ENCODE measurements at places on chromosomes 12 and 14.

GRCh38 chr12:67826946-67827720 lies 162.1 kb upstream of the IFNG-AS1 start:
- DNase-seq, result no peak

DNA sequence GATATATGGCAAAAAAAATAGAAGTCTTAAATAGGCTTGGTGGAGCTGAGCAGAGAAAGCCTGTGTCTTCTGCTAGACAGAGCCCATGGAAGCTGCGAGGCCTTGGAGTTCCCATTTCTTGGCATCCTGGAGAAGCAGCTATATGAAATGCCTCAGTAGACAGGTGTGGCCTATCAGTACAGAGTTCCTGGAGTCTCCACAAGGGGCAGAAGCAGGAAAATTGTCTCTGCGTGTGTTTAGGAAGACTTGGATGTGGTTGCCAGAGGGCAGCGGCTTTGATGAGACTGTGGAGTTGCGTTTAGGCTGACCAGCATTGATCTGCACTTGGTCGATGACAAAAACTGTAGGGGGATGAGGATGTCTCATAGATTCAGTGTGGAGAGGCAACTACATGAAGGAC lies 334.5 kb upstream of the SEL1L start:
- no peak for DNase-seq

DNA sequence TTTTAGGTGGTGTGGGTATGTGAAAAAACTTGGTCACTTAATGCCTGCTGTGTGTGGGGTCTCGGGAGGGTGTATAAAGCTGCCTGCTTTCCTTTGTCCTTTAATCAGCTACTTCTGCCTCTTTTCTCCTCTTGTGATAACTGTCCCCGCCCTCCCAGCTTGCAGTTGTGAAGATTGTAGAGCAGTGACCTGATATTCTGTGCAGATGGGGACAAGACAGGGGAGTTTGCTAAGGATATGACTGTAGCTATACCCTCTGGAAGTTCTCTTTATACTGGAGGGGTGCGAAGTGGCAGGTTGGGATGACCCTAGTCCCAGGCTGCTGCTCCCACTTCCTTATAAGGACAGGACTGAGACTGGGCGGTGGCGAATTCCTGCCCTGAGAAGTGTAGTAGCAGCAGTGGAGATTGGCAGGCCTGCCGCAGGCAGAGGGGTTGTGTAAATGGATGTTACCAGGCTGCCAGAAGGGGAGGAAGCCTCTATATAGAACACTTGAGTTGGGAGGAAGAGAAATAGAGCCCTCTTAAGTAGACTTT lies 835 bp downstream of the MYL6 start:
- no peak for DNase-seq

DNA sequence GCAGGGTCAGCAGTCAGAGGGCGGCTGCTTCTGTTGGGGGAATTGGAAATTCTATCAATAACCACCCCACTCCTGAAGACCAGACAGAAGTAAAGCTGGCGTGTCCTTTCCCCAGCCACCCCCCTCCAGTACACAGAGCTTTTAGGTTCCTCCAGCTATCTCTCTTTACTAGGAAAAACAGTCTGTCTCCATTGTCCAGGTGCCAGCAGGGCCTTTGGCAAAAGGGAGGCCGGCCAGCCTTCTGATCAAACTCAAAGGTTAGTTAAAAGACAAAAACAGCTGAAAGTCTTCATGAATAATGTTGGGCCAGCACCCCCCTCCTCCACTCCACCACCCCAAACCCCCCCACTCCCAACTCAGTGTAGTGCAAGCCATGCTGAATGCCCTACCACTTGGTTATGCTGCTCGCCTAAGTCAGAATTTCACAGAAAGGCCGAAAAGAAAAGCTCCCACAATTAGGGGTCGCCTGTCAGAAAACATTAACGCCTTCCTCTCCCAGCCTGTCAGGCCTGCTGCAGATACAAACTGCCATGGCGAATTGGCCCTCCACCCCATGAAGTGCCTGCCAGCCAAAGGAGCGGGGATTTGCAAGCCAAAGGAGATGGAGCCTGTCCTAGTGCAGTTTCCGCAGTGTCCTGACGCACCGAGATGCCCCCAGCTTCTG lies 8.9 kb downstream of the ASCL1 start:
- DNase-seq, result no peak

DNA sequence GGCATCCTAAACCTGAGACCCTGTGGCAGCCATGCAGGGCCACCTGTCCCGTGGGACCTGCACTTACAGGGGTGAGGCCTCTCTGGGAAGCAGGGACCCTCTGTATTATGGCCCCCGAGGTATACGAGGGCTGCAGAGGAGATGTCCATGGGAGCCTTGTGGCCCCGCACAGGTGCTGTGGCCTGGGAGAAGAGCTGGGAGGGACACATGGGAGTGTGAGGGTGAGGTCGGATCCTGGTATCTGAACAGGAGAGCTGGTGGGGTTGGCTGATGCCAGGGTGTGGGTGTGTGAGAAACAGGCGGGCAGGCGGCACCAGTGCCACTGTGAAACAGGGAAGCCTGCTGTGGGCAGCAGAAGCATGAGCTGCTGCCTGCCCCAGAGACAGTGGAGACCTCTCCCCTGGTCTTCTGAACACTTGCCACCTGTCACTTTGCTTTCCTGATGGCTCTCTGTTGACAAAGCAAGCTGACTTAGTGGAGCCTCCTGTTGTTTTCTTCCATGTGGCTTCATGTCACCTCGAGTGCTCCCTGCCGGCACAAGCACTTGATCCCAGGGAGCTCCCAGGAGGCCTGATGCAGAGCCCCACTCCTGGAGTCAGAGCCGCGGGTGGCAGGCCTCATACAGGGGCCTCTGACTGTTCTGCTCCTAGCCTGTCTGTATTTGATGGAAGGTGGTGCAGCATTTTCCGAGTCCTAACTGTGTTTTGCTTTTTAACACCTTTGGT lies 19.8 kb upstream of the AMN start:
- DNase-seq, result no peak

GRCh38 chr12:132342251-132343227 lies 13.2 kb upstream of the GALNT9 start:
- no peak for DNase-seq

DNA sequence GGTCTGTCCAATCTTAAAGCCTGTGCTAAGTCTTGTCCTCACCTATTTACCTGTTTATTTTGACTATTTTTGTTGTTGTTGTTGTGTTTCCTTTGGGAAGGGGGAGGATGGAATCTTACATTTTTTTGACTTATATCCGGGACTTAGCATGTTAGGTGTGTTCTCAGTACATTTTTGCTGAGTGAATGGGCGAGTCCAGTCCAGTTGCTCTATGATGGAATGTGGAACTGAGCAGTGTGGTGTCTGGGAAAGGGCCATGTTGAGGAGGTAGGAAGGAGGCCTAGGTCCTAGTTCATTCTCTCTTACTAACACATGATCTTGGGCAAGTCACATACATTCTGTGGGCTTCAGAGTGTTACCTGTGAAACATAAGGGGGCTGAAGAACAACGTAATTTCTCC lies 80.9 kb upstream of the SLC38A2 start:
- DNase-seq, result no peak

DNA sequence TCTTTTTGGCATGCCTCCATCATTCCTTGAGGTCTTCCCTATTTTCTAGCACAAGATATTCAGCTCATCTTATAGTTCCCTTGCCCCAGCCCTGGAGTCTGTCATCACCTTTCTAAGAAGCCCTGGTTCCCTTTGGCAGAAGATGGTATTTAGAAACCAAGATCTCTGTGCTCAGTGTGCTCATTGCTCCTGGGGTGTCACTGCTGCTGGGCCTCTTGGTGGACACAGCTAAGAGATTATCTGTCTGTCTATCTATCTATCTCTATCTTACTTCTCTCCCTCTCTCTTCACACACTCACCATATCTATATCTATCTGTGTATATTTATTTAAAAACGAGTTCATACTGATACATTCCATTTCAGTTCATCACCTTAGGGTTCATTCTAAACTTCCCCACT lies 67.2 kb downstream of the DAO start:
- DNase-seq, result no peak

DNA sequence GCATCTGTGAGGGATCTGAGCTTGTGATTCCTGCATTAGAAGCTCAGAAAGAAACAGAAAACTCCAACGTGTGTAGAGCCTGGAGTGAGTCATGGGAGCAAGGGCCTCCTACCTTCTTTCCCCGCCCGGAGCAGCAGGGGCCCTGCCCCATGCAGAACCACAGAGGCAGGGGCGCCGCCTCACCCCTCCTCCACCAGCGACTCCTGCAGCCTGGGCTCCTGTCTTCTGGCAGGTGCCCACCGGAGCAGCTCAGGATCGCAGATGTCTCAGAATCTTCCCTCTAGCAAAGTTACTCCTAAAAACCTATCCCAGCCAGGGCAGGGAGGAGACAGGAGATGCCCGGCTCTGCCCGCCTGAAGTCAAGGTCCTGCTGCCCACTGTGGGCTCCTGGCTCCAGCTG lies 58.7 kb downstream of the STX2 start:
- no peak for DNase-seq

DNA sequence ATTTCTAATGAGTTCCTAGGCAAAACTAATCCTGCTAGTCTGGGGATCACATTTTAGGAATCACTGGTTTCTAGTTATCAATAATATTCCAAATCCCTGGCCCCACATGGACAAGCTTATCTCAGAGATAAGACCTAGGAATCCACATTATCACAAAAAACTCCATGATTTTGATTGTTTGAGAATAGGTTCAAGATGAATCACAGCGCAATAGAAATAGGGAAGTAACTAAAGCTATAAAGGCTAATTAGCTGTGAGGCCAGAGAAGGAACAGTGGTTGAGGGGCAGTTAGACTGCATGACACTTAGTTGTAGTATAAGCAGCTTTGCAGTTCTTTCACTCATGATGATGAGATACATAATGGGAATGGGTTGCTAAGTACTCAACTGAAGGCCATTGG lies 13.1 kb upstream of the ATP5F1B start:
- DNase-seq, result no peak

DNA sequence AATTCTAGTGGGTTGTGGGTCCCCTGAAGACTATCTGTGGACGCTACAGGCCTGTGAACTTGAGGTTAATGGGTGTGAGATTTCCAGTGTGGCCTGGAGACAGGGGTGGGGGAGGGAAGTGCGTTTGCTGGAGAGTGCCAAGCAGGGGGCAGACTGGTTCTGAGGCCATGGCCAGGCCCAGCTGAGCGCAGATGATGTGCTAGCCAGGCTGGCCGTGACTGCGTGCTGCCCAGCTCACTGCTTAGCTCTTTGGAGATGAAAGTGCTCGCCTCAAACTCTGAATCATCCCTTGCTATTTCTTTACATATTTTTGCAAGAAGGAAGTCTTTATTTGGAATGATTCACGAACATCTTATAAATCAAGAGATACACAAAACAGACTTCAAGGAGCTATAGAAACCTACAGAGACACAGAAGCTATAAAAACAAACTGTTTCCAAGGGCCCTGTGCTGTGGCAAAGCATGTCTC lies 75.2 kb upstream of the PLEKHG3 start:
- no peak for DNase-seq

DNA sequence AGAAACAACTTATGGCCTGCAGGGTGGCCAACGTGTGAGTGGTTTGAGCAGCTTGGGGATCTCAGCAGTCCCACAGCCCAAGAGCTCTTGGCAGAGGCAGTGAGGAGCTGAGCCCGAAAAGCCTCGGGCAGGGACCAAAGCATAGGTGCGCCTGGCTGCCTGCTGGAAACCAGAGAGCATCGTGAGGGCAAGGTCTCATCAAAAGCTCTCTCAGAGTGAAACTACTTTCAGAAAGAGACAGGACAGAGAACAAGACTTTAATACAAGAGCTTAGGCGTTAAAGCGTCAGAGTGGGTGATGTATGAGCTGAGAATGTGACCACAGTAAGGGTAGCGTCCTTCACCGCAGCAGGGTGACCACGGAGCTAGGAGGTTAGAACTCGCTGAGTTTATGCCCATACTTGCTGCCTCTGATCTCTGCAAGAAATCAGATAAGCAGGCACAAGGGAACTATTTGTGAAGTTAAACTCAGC lies 30.8 kb downstream of the LGMN start:
- DNase-seq, result no peak

DNA sequence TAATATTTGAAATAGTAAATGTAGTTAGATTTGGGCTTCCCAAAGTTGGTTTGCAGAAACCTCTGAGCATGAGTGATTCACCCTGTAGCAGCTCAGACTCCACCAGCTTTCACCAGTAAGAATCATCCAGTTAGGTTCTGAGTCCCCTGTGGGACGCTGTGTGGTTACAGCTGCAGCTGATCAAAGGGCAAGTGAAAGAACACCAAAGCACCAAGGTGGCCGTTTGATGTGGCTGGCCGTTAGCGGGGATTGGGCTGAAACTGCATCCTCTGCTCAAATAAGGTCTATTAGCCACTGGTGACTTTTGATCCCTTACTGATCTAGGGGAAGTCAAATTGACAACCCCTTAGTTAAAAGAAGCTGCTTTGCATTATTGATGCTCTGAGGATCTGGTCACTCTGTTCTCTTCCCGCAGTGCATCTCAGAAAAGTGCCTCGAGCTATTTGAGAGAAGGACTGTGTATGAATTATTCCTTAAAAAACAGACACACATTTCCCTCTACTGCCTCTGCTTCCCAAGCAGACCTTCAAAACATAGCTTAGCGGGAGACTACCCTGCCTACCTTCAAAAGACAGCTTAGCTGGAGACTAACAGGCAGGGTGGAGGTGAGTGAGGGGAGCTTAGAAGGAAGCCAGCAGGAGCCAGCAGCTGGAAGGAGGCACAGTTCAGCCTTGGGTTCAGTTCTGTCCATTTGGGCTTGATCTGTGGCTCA lies 3.7 kb downstream of the ABHD12B start:
- DNase-seq, result no peak

- no peak for DNase-seq
These were observed 14.4 kb upstream of the GUCY2C start for GRCh38 chr12:14710632-14711320.

GRCh38 chr12:109553906-109554500 lies 19.3 kb downstream of the MMAB start:
- DNase-seq, result no peak

DNA sequence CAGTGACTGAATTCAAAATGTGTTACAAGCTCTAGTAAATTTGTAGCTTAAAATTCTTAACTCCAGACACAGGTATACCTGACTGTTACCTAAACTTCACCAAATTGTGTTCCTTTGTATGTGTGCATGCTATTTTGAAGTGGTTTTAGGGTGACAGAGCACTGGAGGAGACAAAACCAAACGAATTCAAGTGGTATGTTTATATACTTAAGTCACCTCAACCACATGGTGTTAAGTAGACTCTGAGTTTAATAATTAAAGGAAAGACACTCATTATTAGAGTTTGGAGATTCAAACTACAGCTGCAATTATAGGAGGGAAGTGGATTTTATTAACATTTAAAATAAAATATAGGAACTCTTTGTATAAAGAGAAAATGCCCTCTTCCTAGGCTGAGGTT lies 84.3 kb downstream of the PLCZ1 start:
- no peak for DNase-seq

- DNase-seq, result no peak
These were observed 54.2 kb upstream of the JDP2 start for GRCh38 chr14:75373616-75374015.

DNA sequence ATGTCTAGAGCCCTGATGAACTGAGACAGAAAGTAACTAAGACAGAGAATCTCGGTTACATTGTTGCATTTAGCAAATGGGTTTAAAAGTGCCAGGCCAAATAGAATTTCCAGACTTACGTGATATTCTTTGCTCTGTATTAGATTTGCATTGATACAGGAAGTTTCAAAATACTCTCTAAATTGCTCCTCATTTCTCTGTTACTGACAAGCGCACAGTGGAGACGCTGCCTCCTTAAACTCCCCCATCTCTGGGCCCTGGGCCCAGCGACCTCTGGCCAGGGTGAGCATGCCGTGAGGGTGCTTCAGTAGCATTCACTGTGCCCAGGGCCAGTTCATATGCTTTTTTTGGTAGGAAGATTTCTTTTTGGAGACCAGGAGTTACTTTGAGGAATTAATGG lies 22.9 kb upstream of the EVL start:
- no peak for DNase-seq

All from cortex of kidney (tissue), 1 donor.